ENCODE measurements at places on chromosomes 7 and 10. TPM values are rescaled to one million over a fixed set of nuclear protein-coding genes. Genes with fewer than 3 reads are reported as not detected.

- H3K4me3 ChIP-seq, result no peak overlapping the region
- no peaks in the 10 kb centered on the region for H3K36me3 ChIP-seq
- 0 out of 2 replicates have a peak, but pooled peaks cover 9% of the 10 kb centered on the region for H3K27me3 ChIP-seq
- no peak for DNase-seq
These were observed 7.8 kb downstream of the FOXL3 start for GRCh38 chr7:297611-298374.

The FOXP2 gene
- not detected for total RNA-seq

GRCh38 chr7:110941385-110941784, 149.5 kb upstream of the LRRN3 start:
- no peak overlapping the region for H3K27ac ChIP-seq
- no peak for DNase-seq
- H3K4me3 ChIP-seq, result no peak overlapping the region
- H3K27me3 ChIP-seq, result no peaks in the 10 kb centered on the region
- H3K36me3 ChIP-seq, result no peaks in the 10 kb centered on the region
- peaks cover 8% of the 10 kb centered on the region for H3K4me1 ChIP-seq

GRCh38 chr7:107580716-107581383, 804 bp downstream of the BCAP29 start:
- peaks cover 38% of the 10 kb centered on the region for H3K36me3 ChIP-seq
- peak overlapping the region; percentile 97 for H3K4me3 ChIP-seq

GRCh38 chr10:37737336-37737735, 120.1 kb downstream of the ZNF248 start:
- no peaks in the 10 kb centered on the region for H3K27me3 ChIP-seq
- no peak overlapping the region for H3K27ac ChIP-seq
- H3K4me3 ChIP-seq, result no peak overlapping the region
- peaks cover 50% of the 10 kb centered on the region for H3K4me1 ChIP-seq
- no peaks in the 10 kb centered on the region for H3K36me3 ChIP-seq

- no peaks in the 10 kb centered on the region for H3K36me3 ChIP-seq
- no peaks in the 10 kb centered on the region for H3K4me1 ChIP-seq
- no peak for DNase-seq
- no peak overlapping the region for H3K4me3 ChIP-seq
- no peak overlapping the region for H3K27ac ChIP-seq
These were observed 12.0 kb upstream of the VIPR2 start for GRCh38 chr7:159156436-159157245.

GRCh38 chr7:110983822-110984456, 107.0 kb upstream of the LRRN3 start:
- H3K4me1 ChIP-seq, result no peaks in the 10 kb centered on the region
- no peaks in the 10 kb centered on the region for H3K27me3 ChIP-seq
- no peaks in the 10 kb centered on the region for H3K36me3 ChIP-seq
- no peak overlapping the region for H3K4me3 ChIP-seq
- H3K27ac ChIP-seq, result no peak overlapping the region

DNA sequence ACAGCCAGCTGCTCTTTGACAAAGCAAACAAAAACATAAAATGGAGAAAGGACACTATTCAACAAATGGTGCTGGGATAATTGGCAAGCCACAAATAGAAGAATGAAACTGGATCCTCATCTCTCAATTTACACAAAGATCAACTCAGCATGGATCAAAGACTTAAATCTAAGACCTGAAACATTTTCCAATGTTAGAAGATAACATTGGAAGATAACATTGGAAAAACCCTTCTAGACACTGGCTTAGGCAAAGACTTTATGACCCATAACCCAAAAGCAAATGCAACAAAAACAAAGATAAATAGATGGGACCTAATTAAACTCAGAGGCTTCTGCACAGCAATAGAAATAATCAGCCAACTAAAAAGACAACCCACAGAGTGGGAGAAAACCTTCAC, 425.7 kb upstream of the SEMA3D start:
- H3K4me1 ChIP-seq, result no peaks in the 10 kb centered on the region
- H3K27me3 ChIP-seq, result no peaks in the 10 kb centered on the region
- no peaks in the 10 kb centered on the region for H3K36me3 ChIP-seq
- DNase-seq, result no peak
- no peak overlapping the region for H3K4me3 ChIP-seq

The AKR1C8 gene
- not detected for total RNA-seq

DNA sequence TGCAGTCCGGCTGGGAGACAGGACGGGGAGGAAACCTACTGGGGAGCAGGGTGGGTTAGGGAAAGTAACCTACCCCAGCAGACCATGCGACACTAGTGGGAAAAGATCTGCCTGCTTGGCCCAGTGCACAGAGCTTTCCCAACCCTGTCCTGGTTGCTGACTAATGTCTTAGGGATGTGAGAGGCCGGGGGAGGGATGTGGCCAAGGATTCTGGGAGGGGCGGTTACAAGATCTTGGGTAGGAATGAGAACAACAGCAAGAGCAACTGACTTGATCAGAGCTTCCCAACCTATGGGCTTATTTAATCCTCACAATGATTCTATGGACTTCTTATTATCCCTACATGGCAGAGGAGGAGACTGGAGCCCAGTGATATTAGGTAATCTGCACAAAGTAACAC, 24.0 kb upstream of the EIF5AL1 start:
- peak overlapping the region; percentile 53 for H3K27ac ChIP-seq
- H3K4me1 ChIP-seq, result peaks cover 30% of the 10 kb centered on the region
- DNase-seq, result peak; percentile 83

DNA sequence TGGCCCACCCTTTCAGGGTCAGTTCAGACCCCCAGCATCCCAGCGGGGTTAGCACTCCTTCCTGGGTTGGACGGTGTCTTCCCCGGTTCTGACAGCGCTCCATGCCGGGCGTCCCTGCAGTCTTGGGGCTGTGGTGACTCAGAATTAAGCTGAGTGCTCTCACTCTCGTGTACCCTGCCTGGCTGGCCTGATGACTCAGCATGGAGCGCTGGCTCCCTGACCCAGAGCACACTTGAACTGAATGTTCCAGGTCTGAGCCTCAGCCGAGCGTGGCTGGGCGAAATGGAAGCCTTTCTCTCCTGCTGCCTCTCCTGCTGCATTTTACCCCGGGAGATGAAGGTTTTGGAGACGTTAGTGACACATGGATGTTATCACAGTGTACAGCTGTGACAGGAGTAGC, 7.1 kb downstream of the BAG3 start:
- peak overlapping the region; percentile 55 for H3K27ac ChIP-seq
- H3K27me3 ChIP-seq, result no peaks in the 10 kb centered on the region
- peaks cover 68% of the 10 kb centered on the region for H3K36me3 ChIP-seq
- no peak overlapping the region for H3K4me3 ChIP-seq
- peak; percentile 93 for DNase-seq

DNA sequence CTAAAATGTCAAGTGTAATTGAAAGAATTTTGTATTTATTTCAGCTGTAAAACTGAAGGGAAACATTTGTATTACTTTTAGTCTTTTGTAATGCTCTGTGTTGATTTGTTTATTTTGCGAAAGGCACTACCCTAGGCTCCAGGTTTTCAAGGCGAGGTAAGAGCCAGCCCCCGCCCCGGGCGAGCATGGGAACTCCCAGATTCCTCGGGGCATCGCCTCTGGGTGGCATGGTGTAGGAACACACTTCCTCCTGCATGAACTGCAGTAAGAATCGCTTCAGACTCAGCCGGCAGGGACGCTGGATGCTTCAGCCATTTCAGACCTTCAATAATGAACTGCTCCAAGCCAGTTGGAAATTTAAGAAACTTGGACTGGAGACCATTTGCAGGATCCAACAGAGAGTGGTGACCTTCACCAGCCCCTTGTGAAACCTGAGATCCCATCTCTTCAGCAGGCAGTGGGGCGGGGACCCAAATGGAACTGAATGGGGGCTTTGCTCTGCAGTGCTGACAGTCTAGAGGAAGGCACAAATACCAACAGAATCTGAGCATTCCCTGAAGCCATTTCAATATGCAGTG, 544.3 kb upstream of the MGMT start:
- H3K27ac ChIP-seq, result no peak overlapping the region
- DNase-seq, result no peak

- H3K4me3 ChIP-seq, result no peak overlapping the region
- peak overlapping the region; percentile 65 for H3K27ac ChIP-seq
- peaks cover 46% of the 10 kb centered on the region for H3K4me1 ChIP-seq
- no peaks in the 10 kb centered on the region for H3K27me3 ChIP-seq
These were observed 49.6 kb upstream of the SMNDC1 start for GRCh38 chr10:110354322-110354766.

The NKX1-2 gene
- total RNA-seq, result not detected

GRCh38 chr10:53029449-53029848, 256.9 kb upstream of the MBL2 start:
- DNase-seq, result no peak
- no peaks in the 10 kb centered on the region for H3K4me1 ChIP-seq
- H3K4me3 ChIP-seq, result no peak overlapping the region
- no peak overlapping the region for H3K27ac ChIP-seq
- no peaks in the 10 kb centered on the region for H3K27me3 ChIP-seq

DNA sequence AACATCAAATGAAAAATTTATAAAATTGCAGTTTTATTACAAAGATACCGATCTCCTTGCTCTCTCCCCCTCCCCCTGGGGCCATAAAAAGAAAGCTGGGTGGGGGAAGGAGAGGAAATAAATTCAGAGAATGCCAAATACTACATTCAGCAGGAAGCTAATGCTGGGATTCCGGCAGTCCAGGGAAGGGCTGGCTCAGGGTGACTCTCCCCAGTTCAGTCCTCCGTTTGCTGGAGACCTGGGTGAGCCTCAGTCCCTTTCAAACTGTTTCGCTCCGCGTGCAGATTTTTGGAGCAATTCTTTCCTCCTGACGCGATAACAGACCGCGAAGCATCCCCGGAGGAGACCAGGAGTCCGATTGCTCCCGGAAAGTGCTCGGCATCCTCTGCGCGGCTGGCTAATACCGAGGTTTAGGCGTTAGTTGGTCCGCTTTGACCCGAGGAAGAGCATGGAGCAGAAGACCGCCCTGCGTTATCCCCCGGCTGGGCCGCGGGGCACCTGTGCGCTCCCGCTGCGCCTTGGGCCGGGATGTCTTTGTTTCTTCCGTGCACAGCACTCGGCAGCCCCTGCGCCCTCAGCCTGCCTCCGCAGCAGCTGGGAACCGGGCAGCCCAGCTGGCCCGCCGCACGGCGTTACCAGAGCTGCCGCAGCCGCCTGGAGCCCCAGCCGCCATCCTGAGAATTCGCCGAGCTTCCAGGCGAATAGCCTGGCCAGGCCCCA, 3.9 kb upstream of the HOXA2 start:
- H3K27me3 ChIP-seq, result no peaks in the 10 kb centered on the region
- H3K4me1 ChIP-seq, result peaks cover 20% of the 10 kb centered on the region
- no peak for DNase-seq
- H3K4me3 ChIP-seq, result no peak overlapping the region
- peaks cover 14% of the 10 kb centered on the region for H3K36me3 ChIP-seq

GRCh38 chr10:57785068-57785467, 482.6 kb downstream of the IPMK start:
- no peak overlapping the region for H3K27ac ChIP-seq
- no peaks in the 10 kb centered on the region for H3K36me3 ChIP-seq
- no peaks in the 10 kb centered on the region for H3K27me3 ChIP-seq
- DNase-seq, result no peak
- H3K4me1 ChIP-seq, result no peaks in the 10 kb centered on the region

The IGFBP3 gene
- total RNA-seq, result 101 TPM

- H3K4me1 ChIP-seq, result no peaks in the 10 kb centered on the region
- no peak overlapping the region for H3K27ac ChIP-seq
- H3K36me3 ChIP-seq, result no peaks in the 10 kb centered on the region
- H3K27me3 ChIP-seq, result no peaks in the 10 kb centered on the region
These were observed 47.4 kb upstream of the EZH2 start for GRCh38 chr7:148931470-148931869.

The NRG3 gene
- not detected for total RNA-seq

The SHOC2 gene
- total RNA-seq, result 51.5 TPM

GRCh38 chr10:69492091-69492745, 41.0 kb downstream of the TSPAN15 start:
- no peak for DNase-seq
- H3K36me3 ChIP-seq, result no peaks in the 10 kb centered on the region
- no peak overlapping the region for H3K27ac ChIP-seq
- no peaks in the 10 kb centered on the region for H3K27me3 ChIP-seq
- no peak overlapping the region for H3K4me3 ChIP-seq
- H3K4me1 ChIP-seq, result no peaks in the 10 kb centered on the region

DNA sequence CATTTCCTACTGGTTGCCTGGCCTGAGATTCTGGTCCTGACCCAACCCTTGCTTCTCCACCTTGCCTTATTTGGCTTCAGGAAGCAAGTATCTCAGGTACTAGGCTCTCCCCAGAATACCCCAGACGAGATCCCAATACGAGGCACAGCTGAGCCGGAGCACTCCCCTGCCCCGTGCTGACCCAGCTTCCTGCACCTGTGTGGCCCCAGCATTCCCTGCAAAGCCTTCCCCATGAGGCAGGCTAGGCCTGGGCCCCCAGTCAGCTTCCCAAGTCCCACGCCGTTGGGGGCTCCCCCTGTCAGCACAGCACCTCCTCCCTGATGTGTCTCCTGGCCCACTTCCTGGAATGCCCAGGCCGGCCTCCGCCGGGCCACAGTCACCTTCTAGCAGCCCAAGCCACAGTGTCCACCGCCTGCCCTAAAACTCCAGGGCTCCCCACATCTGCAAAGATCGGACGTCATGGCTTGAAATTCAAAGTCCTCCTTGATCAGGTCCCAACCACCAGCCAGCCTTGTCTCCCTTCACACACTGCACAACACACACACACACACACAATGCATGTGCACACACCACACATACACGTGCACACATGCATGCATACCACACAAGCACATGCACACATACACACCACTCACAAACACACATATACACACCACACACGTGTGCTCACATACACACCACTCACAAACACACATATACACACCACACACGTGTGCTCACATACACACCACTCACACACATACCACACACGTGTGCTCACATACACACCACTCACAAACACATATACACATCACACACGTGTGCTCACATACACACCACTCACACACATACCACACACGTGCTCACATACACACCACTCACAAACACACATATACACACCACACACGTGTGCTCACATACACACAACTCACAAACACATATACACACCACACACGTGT, 78.9 kb upstream of the FOXK1 start:
- no peaks in the 10 kb centered on the region for H3K4me1 ChIP-seq
- H3K36me3 ChIP-seq, result no peaks in the 10 kb centered on the region
- no peak for DNase-seq
- 0 out of 2 replicates have a peak, but pooled peaks cover 6% of the 10 kb centered on the region for H3K27me3 ChIP-seq
- no peak overlapping the region for H3K27ac ChIP-seq
- H3K4me3 ChIP-seq, result no peak overlapping the region

GRCh38 chr7:91180746-91181145, 83.5 kb upstream of the FZD1 start:
- H3K27ac ChIP-seq, result no peak overlapping the region
- no peaks in the 10 kb centered on the region for H3K27me3 ChIP-seq
- H3K4me3 ChIP-seq, result no peak overlapping the region

DNA sequence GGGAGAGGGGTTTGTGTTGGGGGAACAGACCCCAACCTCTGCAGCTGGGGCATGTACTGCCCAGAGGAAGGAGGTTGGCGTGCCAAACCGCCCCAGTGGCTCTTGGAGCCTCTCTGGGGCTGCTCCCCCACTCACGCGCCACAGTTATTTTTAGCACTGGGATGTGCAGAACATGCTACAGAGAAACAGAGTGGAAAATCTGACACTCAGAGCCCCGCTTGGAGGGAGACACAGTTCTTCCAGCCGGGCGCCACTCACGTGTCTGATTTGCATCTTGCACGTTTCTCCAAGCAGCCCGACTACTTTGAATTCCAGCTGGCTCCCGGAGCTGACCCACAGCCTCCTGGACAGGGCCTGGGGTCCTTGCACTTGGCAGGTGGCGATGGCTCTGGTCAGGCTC, 182.0 kb downstream of the RPS24 start:
- H3K27me3 ChIP-seq, result no peaks in the 10 kb centered on the region
- no peaks in the 10 kb centered on the region for H3K4me1 ChIP-seq
- DNase-seq, result no peak
- no peak overlapping the region for H3K4me3 ChIP-seq
- H3K36me3 ChIP-seq, result no peaks in the 10 kb centered on the region

All from SJSA1 (cell line).